ENCODE measurements at places on chromosomes 5 and 9.

DNA sequence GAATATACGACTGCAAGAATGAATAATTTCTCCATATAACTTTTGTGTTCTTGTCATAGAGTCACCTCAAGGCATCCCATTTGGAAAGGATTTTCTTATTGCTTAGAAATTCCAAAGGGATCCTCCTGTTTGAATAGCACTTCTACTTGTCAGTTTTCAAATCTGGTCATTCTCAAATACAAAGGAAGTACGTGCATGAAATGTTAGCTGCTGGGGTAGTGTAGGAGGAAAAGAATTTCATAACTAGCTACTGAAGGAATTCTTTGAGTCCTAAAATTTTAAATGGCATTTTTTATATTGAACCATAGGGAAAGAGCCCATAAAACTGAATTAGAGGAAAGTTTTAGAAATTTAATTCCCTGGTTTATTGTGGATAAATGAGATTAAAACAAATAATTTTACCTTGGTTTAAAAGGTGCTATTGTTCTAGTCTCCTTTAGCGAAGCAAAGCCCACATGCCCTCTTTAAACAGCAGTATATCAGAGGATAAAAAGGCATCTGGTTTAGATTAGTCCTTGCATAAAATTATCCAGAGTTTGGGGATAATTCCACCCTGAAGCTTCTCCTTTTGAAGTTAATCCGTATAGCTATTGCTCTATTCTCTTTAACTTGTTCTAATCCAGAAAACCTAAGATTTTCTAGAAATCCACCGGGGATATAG lies 2.0 kb upstream of the MPDZ start:
- DNase-seq: no peak

DNA sequence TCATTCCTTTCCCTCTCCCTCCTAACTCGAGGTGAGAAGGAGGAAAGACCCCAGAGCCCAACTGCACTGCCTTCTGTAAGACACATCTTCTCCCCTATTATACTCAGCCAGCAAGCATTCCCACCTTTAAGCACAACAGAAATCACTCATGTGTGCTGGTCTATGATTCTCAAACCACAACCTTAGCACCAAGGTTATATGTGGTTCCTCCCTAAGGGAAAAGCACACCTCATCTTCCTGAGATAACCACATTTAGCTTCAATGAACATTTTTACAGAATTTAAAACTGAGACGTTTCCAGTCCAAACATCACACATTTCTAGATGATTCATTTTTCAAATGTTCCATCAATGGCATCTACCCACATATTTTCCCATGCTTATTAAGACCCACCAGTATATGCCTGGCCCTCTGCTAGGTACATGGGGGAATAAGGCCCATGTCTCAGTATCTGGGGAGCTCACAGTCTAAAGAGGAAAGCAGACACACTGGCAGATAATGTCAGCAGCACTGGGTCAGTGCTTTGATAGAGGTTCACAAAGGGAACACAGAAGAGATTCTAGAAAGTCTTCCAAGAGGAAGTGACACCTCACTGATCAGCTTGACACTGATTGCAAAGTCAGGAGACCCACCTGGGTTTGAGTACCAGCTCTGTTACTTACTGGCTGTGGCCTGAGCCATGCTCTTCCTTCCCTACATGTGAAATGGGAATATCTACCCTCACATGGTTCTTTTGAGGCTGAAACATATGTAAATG lies 245.4 kb downstream of the DENND1A start:
- DNase-seq: no peak

GRCh38 chr9:137757139-137757538 lies 120.4 kb upstream of the CACNA1B start:
- no peak for DNase-seq

- DNase-seq: no peak
Measured at GRCh38 chr9:121597698-121598166, 53.7 kb upstream of the DAB2IP start.

- DNase-seq: no peak
Measured at GRCh38 chr5:164799391-164799790, 1294.0 kb downstream of the MAT2B start.

GRCh38 chr9:22423566-22423965 lies 23.1 kb upstream of the DMRTA1 start:
- DNase-seq: no peak

- DNase-seq: no peak
Measured at GRCh38 chr9:99201603-99202002, 20.1 kb downstream of the ALG2 start.

- no peak for DNase-seq
Measured at GRCh38 chr9:130174920-130175321, 2.7 kb downstream of the NCS1 start.

GRCh38 chr5:124034963-124035362 lies 523.0 kb downstream of the CSNK1G3 start:
- no peak for DNase-seq

DNA sequence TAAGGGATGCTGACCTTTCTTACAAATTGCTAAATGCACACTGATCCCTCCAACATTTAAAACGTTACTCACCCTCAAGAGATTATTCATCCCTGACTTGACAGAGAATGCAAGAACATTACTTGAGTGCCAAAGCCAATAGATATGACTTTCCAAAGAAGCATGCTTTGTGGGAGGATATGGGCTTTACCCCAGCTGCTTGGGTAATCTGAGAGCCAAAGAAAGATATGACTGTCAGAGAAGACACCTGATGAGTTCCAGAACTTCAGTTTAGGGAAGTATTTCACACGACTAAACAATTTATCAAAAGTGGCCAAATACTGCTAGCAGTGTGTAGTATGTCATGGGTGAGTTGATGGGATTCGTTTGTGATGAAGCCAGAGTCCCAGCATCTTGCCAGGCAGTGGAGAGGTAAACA lies 7.4 kb upstream of the SPDL1 start:
- no peak for DNase-seq

DNA sequence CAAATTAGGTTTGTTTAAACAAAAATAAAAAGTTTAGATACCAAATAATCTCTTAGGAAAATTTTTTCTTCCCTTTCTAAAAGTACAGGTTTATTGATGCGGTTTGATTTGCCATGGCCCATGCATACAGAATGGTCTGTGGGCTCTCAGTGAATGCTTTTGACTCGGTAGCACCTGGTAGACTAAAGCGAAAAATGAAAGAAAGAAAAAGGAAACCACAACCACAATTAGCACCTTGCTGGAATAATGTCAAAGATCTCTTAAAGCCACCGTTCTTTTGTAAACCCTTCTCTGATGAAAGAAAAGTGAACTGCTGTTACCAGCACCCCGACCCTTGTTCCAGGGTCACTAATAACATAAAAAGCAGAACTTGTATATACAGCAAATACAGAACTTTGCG lies 157.9 kb downstream of the NFIB start:
- DNase-seq: peak; percentile 95

GRCh38 chr9:97983589-97984187 lies 547 bp downstream of the ANP32B start:
- no peak for DNase-seq

DNA sequence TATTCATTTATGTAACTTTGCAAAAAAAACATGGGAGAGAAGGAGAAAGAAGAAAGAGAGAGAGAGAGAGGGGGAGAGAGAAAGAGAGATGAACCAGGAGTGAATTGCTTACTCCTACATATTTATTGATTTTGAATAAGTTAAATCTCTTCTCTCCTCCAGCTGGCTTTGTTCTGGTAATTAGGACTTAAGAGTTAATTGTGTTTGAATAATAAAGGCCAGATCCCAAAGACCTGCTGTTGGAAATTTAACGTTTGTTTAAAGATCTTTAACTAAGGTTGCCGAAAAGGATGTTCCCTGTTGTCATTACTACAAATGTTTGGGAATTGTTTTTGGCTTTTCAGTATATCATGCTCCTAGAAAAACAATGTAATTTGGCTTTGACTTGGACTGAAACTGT lies 473.0 kb downstream of the TUSC1 start:
- no peak for DNase-seq

DNA sequence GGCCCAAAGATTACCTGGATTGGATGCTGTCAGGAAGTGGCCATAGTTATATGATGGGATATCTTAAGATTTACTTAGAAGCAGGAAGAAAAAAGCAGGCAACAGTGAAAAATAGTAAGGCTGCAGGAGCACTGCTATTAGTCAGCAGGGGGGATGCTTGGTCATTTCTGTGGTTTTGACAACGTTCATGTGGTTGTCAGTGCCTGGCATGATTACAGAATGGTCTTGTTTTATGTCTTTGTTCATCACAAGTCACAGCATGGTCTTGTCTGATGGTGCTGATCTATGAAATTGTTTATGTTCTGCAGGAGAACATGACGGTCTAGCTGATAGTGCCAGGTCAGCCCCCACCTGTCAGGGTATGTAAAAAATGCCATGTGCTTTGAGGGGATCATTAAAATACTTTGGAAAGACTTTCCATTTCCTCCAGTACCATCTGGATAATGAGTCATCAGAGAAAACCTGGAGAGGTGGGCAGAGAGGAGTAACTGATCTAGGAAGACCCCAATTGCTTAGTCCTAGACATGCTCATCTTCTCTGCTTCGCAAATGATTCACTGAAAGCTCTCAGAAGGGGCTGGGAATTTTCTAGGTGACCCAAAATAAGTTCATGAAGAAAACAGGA lies 48.5 kb downstream of the PLGRKT start:
- DNase-seq: no peak

DNA sequence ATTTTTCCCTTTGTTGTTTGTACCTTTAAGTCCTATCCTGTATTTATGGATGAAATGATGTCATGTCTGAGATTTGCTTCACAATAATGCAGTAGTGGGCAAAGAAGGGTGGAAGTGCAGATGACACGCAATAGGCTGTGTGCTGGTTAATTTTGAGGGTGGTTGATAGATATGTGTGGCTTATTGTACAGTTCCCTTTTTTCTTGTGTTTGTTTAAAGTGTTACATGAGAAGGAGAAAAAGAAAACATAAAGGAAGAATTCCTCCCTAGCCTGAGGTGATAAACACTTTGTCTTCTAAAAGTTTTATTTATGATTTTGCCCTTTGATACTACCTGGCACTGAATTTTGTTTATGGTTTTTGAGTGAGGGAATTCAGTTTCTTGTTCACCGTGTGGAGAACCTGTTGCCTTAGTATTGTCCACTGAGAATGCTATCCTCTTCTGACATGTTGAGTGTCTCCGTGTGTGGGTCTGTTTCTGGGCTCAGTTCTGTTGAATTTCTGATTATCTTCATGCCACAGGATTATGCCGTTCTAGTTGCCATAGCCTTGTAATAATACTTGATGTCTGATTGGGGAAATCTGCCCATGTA lies 52.3 kb upstream of the FAM120AOS start:
- no peak for DNase-seq

- peak; percentile 18 for DNase-seq
Measured at GRCh38 chr5:134289509-134290113, 63.7 kb upstream of the PPP2CA start.

DNA sequence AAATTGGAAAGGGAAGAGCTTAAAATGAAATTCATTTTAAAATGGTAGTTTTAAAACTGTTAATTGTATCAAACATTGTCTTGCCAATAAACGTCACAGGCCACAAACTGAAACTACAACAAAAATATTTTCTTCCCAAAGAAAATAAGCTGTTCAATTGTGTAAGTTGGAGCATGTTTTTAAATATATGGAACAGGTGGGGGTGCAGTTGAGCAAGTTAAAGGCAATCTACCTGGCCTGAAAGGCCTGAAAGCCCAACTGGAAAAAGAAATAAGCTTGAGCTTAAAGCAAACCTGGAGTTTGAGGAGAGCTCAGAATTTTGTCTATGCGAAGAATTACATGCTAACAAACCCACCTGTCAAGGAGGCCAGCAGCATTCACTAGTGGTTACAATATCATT lies 439.5 kb downstream of the ACTL7B start:
- DNase-seq: no peak

All from DMS79 treated with DMSO at 0.1 percent for 48 hours (cell line).